Type B pancreatic cell (in vitro differentiated cells): ENCODE measurements at places on chromosomes 5 and 9. TPM values are rescaled to one million over a fixed set of nuclear protein-coding genes. Genes with fewer than 3 reads are reported as not detected.

DNA sequence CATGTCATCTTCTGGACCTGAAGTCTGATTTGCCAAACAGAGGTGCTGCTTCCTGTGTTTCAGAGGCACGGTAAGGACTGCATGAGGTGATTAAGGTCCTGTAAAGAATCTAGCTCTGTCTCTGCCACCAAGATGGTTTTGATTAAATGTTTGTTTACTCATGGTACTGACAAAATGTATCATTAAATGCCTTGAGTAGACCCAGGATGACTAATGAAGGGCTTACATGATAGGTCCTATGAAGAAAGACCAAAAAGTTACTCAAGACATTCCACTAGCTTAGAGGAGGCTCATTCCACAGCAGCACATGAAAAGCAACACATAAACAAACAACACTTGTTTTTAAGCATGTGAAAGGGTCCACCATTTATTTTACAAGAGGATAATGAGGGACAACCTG lies 100.9 kb downstream of the BOD1 start:
- no peak for DNase-seq

- no peak for DNase-seq
Observed at GRCh38 chr5:180910735-180911134, 11.8 kb downstream of the BTNL8 start.

DNA sequence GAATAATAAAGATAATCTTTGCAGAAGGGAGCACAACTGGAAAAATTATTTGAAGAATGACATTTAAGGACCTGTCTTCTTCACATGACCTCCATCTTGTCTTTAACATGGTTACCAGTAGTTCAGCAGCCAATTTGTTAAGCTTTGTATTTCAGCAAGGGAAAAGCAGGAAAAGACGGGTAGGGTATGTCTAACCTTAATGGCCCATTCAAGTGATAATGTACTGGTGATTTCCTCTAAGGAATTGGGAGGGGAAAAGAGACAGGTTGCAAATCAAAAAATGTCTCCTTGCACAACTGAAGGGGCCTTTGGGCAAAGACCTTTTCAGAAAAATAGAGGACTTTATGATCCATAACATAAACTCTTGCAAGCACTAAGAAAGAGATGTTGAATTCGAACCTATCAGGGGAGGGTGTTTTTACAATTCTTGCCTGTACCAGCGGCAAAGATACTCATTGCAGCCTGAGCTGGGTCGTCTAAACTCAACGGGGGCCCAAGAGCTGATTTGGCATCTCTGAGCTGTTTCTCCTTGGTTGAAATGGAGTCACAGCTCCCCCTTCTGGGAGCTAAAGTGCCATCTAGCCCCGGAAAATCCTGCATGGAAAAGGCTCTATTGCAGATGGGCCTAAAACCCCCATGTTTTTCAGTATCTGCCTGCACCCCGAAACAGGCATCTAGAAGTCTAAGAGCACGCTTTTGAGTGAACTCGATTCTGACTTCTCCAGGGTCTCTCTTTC lies 3.8 kb downstream of the BRINP1 start:
- DNase-seq = no peak

- no peak for DNase-seq
Observed at GRCh38 chr5:153624451-153624765, 133.9 kb downstream of the GRIA1 start.

DNA sequence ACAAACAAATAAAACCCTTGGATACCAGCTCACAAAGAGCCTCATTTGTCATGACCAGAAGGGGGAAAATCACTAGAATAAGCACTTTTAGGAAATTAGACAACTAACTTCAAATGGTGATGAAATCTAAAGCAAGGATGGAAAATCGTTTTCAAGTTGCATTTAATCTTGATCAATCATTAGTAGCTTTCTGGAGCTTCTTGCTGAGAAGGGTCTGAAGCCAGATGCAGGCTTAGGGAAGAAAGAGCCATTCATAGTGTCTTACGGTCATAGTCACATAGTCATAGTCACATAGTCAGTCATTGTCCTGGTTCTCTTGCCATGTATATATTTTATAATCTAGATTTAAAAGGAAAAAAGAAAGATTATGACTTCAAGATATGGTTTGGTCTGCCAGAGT lies 610.5 kb downstream of the ACTL7B start:
- DNase-seq = no peak

DNA sequence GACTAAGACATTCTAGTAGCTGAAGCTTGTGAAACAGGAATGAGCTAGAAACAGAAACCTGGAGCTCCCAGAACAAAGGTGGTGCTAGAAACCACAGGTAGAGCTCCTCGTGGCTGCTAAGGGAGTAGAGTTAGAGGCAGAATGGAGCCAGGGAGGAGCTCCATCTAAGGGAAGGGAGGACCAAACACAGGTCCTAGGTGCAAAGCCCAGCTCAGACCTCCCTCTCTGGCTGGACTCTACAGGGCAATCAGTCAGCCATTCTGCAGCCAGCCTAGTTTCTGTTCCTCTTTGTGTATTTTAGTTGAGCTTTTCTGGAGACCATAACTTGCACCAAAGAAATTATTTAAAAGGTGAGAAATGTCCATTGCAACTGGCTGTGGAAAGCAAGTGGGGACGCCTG lies 70.4 kb downstream of the CRB2 start:
- DNase-seq = no peak

GRCh38 chr5:175032741-175033151 lies 308.4 kb downstream of the MSX2 start:
- DNase-seq = no peak

GRCh38 chr9:89532944-89533343 lies 35.0 kb upstream of the SEMA4D start:
- no peak for DNase-seq

DNA sequence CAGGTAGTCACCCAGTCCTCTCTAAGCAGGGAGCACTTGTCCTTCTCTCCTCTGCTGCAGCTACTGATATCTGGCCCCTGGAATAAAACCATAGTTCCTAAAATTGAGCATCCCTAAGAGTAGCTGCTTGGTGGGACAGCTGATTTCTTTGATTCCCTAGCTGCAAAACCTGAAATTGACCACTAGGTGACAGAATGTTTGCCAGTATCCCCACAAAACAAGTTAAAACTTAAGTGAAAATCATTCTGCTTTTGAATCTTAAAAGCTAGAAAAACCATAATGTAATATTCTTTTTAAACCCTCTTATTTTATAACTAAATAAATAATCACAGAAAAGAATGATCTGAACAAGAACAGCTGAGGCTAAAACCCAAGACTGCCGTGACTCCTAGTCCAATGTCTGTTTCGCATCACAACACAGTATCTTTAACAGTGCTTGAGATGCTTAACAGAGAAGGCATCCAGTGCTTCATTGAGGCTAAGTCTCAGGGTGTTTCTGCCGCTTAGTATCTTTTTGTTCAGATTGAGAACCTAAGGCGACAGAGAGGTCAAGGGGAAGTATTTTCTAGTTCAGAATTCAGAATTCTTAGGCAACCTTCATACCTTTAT lies 24.4 kb upstream of the TAL2 start:
- DNase-seq = no peak

DNA sequence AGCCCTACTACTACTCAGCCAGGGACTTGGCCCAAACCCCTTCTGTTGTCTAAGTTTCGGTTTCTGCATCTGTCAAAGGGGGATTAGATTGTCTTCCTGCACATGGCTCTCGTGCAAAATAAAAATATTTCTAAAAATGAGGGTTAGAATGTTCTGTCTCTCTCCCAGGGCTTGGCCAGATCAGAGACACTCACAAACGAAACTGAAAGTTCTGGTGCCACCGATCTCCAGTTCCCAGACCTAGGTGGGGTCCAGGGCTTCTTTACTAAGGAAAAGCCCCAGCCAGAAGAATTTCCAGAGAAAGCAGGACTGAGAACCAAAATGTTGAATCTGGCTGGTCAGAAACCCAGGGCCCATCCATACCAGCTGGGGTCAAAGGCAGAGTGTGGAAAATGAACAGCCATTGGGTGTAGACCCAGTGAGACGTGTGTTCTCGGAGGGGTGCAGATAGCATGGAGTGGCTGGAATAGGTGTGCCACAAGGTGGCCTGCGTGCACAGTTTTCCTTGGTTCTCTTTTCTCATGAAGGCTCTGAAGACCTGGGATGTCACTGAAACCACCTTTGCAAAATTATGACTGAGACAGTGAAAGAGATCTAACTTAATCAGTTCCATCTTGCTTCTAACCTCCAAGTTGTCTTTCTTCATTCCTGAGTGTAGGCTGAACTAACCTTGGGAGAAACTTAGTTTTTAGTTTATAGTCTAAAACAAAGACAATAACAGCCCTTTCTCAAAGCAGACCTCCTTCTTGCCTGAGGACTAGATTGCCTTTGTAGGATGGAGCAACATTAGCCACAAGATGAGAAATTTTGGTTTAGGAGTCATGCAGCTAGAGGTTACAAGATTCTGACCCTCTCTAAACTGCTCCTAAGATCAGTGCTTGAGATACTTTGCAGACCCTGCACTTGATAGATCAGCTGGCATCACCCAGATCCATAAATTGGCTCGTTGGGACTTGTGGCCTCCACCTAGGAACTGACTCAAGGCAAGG lies 2.3 kb upstream of the SLC23A1 start:
- no peak for DNase-seq

GRCh38 chr9:9478741-9479140 lies 1134.1 kb downstream of the PTPRD start:
- no peak for DNase-seq

- DNase-seq = no peak
Observed at GRCh38 chr5:31982027-31982426, 192.1 kb downstream of the GOLPH3 start.

DNA sequence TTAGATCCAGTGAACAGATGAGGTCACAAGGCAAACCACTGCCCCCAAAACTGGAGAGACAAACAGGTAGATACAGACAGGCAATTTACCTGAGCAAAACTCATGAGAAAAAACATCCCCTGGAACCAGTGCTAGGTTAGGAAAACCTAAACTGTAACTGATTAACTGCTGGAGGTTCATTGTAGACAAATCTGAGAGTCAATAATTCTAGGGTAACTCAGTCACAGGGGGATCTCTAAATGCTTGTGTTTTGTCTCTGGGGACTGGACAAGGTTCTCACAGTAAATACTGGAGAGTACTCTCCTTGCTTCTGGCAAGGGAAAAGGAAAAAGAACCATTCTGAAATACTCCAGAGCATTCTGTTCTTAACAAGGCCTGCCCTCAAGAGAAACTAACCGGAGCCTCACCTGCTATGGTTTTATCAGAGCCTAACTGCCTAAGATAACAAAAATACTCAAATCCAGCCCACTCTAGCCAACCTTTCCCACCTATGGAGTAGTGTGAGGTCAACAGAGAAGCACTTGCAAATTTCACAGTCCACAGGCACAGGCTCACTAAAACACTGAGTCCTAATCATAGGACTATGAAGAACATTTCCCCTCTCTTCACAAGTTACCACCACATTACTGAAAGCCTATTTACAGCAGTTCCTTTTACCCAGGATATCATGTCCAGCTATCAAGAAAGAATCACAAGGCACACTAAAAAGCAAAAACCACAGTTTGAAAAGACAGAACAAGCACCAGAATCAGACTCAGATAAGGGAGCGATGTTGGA lies 139.9 kb upstream of the ACOT12 start:
- no peak for DNase-seq

GRCh38 chr9:129334105-129334935 lies 156.3 kb upstream of the IER5L start:
- peak; percentile 84 for DNase-seq

- DNase-seq = no peak
Observed at GRCh38 chr5:39253196-39253595, 33.8 kb upstream of the FYB1 start.

DNA sequence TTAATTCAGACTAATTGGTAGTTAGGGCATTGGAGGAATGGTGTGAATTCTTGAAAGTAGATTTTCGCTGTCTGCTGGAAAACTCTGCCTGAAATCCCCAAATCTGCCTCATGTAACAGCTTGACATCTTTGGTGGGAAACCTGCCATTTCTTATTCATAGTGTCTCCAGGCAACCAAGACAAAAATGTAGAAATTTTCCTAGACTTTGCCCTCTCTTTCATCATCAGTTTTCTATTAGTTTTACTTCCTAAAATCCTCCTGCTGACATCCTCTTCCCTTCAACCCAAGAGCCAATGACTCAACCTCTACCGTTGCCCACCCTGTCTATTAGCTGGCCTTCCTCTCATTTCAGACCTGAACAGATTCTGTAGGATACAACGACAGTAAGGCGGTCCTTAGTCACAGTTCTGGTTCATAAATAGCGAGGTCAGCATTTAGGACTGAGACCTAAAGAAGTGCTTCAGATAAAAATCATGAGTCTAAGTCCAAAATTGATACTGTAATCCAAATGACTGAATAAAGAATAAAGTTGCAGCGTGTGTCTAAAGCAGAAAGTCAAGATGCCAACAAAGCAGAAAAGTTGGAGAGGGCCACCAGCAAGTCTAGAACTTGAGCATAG lies 133.9 kb downstream of the MUSK start:
- DNase-seq = no peak

- no peak for DNase-seq
Observed at GRCh38 chr5:84825606-84826005, 440.9 kb upstream of the EDIL3 start.

GRCh38 chr5:78959767-78960166 lies 25.3 kb downstream of the ARSB start:
- DNase-seq = no peak

DNA sequence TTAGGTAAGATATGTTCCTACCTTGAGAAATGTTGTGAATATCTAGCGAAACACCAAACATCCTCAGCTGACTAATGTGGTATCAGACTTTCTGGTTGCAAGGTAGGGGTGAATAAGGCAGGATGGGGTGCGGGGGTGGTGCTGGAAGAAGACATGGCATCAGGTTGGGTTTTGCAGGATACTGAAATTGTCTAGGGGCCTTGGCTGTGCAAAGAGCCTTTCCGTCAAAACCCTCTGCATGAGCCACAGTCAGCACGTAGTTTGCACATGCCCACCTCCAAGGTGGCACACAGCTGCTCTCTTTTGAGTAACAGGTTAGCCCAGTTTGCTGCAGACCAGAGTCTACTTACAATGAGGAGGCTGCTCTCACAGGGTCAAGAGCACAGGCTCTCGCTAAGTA lies 42.0 kb downstream of the SFXN1 start:
- no peak for DNase-seq

- no peak for DNase-seq
Observed at GRCh38 chr9:12771891-12772290, 2.9 kb upstream of the LURAP1L start.

- no peak for DNase-seq
Observed at GRCh38 chr9:85081963-85082362, 412.4 kb downstream of the NTRK2 start.

- no peak for DNase-seq
Observed at GRCh38 chr5:181098762-181099601, 32.0 kb downstream of the OR2V1 start.

- DNase-seq = no peak
Observed at GRCh38 chr9:33408087-33408486, 5.7 kb upstream of the AQP7 start.

GRCh38 chr9:101486693-101487442 lies 46.8 kb upstream of the RNF20 start:
- peak; percentile 81 for DNase-seq

- DNase-seq = no peak
Observed at GRCh38 chr9:75170898-75171360, 82.6 kb downstream of the OSTF1 start.

- no peak for DNase-seq
Observed at GRCh38 chr9:519579-519978, 304.9 kb downstream of the DOCK8 start.

Gene GABRA6
- not detected in 2 replicates for total RNA-seq

Gene GFI1B
- 0.45 TPM in 1 of 2 replicates, not detected in the other for total RNA-seq

Gene TMC1
- not detected in 2 replicates for total RNA-seq

Gene PCDHB5
- 7.3 and 28.8 TPM in 2 replicates for total RNA-seq

Gene TAF1L
- total RNA-seq = not detected in 2 replicates

Gene IFNB1
- total RNA-seq = not detected in 2 replicates

Gene PCDHA12
- 10.2 and 27.3 TPM in 2 replicates for total RNA-seq

Gene APBA1
- total RNA-seq = 6.3 and 6.9 TPM in 2 replicates

Gene LPAR1
- 15.3 and 32.8 TPM in 2 replicates for total RNA-seq

Gene SV2C
- total RNA-seq = 0.64 and 6.9 TPM in 2 replicates
